GM20000 (cell line): ENCODE measurements at places on chromosomes 2 and 18.

- peak; percentile 96 for DNase-seq
Measured at GRCh38 chr2:241702155-241703031, 554 bp downstream of the ING5 start.

DNA sequence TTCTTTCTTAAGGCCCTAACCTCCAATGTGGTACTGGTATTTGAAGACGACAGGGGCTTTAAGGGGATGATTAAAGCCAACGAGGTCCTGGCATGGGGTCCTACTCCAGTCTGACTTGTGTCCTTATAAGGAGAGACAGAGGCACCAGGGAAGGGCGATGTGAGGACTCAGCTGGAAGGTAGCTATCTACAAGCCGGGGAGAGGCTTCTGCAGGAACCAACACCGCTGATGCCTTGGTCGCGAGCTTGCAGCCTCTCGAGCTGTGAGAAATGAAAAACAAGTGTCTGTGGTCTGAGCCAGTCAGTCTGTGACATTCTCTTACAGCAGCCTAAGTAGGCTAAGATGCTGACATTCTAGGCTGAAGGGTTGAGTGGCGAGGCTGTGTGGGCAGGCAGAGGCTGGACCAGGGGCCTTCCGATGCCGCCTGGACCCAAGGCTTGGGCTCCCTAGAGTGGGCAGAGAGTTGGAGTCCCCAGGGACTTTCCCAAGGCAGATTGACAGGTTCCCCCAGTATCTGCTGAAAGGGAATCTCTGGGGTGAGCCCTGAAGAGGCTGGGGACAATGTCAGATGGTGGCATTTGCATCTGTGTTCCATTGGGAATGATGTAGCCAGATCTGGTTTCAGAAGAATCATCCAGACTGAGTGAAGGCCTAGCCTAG, 322.9 kb upstream of the HS6ST1 start:
- no peak for DNase-seq

- DNase-seq = no peak
Measured at GRCh38 chr18:70671889-70672565, 383.2 kb downstream of the SOCS6 start.

- DNase-seq = no peak
Measured at GRCh38 chr2:230077851-230078547, 9.3 kb upstream of the SLC16A14 start.

GRCh38 chr2:38539086-38539485, 63.6 kb downstream of the HNRNPLL start:
- no peak for DNase-seq

GRCh38 chr18:62425465-62426190, 97.2 kb upstream of the ZCCHC2 start:
- DNase-seq = peak; percentile 55

DNA sequence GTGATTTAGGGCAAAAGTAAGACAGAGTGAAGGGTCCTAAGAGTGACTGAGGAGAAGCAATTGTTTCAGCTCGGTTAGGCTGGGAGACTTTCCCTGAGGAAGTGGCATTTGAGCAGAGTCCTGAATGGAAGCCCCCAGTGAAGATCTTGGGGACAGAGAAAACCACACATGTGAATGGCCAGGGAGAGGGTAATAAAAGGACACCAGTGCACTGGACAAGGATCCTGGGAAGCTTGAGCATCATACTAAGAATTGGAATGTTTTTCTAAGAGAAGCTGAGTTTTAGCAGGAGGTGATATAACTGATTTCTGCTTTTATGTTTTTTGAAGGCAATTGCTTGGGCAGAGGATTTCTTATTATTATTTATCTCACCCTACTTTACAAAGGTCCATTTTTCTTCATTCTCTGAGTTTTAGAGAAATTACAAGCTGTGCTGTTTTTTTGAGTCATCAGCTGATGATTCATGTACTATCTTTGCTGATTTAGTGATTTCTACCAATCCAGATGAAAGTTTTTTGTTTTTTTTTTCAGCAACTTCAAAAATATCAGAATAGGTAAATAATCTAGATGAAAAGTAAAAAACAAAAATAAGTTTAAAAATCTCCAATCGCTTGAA, 43.5 kb downstream of the MFSD6 start:
- DNase-seq = no peak

DNA sequence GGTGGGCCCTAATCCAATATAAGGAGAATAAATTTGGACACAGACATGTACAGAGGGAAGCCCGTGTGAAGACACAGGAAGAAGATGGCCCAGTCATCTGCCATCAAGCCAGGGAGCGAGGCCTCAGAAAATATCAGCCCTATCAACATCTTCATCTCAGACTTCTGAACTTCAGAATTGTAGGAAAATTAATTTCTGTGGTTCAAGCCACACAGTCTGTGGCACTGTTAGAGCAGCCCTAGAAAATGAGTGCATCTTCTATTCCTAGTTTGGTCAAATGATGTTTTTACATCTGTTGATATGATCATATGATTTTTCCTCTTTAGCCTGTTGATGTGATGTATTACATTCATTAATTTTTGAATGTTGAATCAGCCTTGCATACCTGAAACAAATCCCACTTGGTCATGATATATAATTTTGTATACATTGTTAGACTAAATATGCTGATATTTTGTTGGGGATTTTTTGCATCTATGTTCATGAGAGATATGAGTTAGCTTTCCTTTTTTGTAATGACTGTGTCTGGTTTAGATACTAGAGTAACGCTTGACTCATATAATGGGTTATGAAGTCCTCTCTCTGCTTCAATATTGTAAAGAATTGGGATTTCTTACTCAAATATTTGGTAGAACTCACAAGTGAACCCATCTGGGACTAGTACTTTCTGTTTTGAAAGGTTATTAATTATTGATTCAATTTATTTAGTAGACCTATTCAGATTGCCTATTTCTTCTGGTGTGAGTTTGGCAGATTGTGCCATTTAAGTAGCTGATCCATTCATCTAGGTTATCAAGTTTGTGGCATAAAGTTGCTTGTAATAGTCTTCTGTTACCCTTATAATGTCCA, 451.4 kb downstream of the EIPR1 start:
- no peak for DNase-seq

GRCh38 chr2:63347361-63347760, 240.9 kb downstream of the WDPCP start:
- DNase-seq = no peak

DNA sequence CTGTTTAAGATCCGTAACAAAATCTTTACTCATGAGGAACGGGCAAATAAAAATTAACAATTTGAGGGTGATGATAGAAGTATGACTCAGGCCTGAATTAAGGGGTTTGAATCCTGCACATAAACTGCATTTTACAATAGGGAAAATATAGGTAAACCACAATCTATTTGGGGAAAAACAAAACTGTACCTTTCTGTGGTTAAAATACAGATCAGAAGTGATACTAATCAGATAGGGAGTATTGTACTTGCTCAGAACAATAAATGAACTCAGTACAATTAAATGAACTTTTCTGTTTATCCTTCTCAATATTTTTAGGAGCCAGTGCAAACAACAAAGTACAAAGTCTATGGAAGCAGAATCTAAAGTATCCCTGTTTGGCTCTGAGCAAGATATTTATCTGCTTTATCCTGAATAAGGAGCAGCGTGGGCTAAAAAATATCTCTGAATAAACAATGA, 287.3 kb downstream of the ZNF385B start:
- no peak for DNase-seq
